ENCODE measurements at places on chromosomes 5 and 9.

DNA sequence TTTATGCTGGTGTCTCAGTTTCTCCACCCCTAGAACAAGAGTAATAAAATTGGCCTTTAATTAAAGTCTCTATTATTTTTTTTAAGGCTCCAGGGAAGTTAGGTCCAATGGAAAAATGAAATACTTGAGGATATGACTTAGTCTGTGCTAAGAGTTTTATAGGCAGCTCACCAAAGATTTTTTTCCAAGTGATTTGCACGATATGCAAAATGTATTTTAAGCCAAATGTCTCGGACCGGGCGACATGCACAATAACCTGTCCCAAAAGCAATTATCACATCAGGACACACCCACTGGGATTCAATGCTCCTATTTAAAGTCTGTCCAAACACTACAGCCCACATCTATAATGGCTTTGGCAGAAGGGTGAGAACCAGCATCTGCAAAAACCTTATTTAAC lies 136.1 kb upstream of the ANKH start:
- DNase-seq, result no peak

- DNase-seq, result no peak
These were observed 29.6 kb downstream of the SPRY4 start for GRCh38 chr5:142295084-142295758.

- DNase-seq, result peak; percentile 18
These were observed 155.2 kb downstream of the MEF2C start for GRCh38 chr5:88727705-88728313.

DNA sequence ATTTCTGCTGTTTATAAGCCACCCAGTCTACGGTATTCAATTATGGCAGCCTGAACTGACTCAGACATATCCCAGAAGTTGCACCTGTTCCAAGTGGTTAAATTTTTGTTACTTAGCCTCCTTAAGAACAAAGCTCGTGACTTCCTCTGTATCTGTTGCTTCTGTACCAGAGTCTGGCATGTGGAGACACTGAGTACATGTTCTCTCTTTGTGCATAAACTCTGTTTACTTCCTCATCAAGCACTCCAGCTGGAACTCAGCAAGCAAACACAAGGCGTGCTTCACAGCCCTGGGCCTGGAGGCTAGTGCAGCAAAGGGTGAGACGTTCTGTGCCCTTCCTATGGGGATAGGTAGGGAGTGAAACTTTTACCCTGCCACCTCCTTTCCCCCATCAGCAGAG lies 19.0 kb downstream of the C9orf152 start:
- DNase-seq, result no peak

GRCh38 chr9:122822056-122822455 lies 6.3 kb downstream of the PDCL start:
- DNase-seq, result no peak

DNA sequence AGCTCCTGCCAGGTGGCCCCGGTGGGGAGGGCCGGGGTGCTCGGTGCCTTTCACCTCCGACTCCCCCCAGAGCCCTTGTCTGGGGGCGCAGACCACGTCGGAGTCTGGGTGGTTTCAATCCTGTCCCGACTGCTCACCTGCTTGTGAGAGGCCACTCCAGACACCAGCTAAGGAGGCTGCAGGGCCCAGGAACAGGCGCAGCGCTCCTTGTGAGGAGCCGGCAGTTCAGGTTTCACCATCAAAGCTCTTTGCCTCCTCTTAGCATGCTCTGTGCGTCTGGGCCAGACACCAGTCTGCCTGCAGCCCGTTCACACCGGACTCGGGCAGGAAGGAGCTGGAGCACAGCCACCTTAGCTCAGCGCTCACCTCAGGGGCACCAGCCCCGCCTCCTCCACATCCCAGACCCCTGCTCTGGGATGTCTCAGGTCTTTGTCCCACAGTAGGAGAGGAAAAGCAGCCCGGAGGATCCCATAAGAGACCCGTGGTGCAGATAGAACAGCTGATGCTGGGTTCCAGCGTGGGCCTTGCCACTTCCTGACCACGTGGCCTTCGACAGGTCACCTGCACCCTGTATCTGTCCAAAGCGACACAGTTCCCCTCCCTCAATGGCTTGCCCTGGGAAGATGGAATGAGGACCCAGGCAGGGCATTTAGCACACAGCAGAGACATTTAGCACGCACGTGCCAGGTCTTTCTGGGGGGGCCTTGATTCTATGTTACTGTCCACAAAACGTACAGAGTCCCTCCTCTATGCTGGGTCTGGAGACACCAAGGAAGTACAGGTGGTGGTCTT lies 106.2 kb upstream of the LMX1B start:
- no peak for DNase-seq

DNA sequence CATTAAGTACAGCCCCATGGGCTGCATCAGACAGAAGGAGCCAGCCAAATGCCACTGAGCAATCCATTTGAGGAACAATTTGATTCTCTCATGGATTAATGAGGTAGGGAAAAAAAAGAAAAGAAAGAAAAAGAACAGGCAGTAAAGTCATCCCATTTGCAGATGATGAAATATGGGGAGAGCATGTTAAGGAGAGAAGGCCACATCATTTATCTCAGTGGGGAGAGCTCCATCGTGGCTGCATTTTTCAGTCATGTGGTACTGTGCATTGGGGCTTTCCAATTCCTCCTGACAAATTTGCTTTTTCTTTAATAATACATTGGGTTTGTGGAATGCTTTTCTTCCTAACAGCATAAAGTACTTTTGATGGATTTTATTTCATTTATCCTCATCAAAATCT lies 375.2 kb upstream of the TLE4 start:
- no peak for DNase-seq

DNA sequence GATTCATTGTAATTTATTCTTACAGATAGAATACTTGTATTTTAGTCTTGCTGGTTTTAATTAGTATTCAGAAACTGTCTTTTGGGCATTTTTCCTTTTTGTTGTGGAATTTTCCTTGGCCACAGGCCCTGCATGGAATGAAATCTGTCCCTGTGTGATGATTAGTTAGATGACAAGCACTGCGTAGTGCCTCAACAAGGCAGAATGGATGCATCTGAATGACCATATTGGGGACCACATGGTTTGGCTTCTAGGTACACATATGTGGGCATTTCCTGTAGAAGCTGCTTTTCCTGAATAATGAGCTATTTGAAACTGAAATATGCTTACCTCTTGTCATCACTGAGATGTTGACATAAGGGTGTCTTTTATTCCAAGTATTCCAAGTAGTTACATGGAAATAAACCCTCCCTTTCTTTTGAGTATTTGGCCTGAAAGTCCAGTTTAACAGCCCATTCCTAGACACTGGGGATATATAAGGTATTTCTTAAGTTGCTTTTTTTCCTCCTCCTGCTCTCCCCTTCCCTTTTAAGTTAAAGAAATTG lies 147.3 kb downstream of the YTHDC2 start:
- DNase-seq, result no peak

DNA sequence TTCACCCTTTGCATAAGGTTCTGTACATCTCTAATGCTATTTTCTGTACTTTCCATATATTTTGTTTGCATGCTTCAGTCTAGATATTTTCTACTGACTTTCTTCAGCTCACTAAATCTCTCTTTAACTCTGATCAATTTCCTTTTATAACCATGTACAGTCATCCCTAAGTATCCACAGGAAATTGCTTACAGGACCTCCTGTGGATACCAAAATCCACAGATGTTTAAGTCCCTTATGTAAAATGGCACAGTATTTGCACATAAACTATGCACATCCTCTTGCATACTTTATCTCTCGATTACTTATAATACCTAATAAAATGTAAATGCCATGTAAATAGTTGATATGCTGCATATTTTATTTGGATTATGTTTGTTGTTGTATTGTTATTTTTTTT lies 442.1 kb downstream of the TLE4 start:
- no peak for DNase-seq

GRCh38 chr9:105047742-105048041 lies 119.7 kb upstream of the ABCA1 start:
- no peak for DNase-seq

GRCh38 chr5:60649288-60649917 lies 50.6 kb downstream of the DEPDC1B start:
- peak; percentile 26 for DNase-seq

GRCh38 chr5:130541617-130542221 lies 623.3 kb downstream of the HINT1 start:
- DNase-seq, result peak; percentile 12

- no peak for DNase-seq
These were observed 96.5 kb upstream of the ERCC6L2 start for GRCh38 chr9:95778957-95779356.

DNA sequence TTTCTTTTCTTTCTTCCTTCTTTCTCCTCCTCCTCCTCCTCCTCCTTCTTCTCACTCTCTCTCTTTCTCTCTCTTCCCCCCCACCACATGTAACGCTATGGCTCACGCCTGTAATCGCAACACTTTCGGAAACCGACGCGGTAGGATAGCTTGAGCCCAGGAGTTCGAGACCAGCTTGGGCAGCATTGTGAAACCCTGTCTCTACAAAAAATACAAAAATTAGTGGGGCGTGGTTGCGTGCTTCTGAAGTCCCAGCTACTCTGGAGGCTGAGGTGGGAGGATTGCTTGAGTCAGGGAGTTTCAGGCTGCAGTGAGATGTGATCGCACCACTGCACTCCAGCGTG lies 736 bp upstream of the GLDC start:
- peak; percentile 61 for DNase-seq

- DNase-seq, result no peak
These were observed 36.2 kb downstream of the SNX18 start for GRCh38 chr5:54553659-54554207.

DNA sequence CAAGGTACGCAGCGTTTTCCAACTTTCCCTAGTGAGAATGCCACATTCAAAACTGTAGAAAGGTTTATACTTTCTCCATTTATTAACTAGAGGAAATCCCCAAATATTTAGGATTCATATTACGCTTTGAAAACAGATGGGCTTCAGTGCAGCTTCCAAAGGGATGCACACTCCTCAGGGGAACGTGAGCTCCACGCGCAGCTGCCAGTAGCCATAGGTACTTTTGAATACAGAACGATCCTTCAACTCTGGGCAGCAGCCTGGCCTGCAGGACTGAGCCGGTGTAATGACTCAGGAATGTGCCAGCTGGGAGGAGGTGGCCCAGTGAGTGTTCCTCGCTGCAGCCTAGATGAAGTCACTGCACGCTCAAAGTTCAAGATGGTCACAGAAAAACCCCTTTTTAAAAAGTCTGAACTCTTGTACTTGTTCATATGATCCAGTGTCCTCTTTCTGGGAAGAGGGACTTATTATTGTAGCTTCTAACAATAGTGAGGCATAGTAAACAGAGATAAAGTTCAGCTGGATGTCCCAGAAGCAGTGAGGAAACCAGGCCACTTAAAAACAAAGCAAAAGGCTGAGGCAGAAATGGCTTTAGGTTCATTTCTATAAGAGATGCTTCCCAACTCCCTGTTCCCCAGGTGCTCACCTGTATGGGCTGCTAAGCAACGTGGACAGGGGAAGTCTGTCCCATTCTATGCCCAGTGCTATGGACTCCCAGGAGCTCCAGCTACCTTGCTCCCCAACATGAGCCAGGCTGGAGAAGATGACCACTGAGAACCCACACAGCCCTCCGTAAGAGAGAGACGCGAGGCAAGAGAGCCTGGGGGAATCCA lies 130.0 kb downstream of the LHFPL2 start:
- no peak for DNase-seq

- peak; percentile 42 for DNase-seq
These were observed 642 bp upstream of the ITGA1 start for GRCh38 chr5:52786949-52787599.

- no peak for DNase-seq
These were observed 29.8 kb downstream of the VAV2 start for GRCh38 chr9:133962341-133962740.

GRCh38 chr5:150278046-150278730 lies 11.4 kb downstream of the CAMK2A start:
- DNase-seq, result no peak

GRCh38 chr9:120852240-120853010 lies 9.7 kb upstream of the PSMD5 start:
- no peak for DNase-seq

DNA sequence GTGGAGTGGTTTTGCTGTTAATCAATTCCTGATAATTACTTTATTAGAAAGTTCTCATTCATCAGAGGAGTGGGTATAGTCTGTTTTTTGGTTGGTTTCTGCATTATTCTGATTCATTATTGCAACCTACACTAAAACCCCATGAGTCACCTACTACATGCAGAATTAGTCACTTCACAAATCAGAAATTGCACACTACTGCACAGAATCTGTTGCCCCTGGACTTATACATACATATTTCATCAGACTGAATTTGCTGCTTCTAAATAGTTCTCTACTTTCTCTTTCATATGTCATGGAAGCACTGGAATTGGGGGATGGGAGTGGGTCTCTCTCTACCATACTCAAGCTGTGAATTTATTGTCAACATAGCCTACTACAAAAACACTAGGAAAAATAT lies 585.1 kb downstream of the DNAH5 start:
- DNase-seq, result peak; percentile 2

DNA sequence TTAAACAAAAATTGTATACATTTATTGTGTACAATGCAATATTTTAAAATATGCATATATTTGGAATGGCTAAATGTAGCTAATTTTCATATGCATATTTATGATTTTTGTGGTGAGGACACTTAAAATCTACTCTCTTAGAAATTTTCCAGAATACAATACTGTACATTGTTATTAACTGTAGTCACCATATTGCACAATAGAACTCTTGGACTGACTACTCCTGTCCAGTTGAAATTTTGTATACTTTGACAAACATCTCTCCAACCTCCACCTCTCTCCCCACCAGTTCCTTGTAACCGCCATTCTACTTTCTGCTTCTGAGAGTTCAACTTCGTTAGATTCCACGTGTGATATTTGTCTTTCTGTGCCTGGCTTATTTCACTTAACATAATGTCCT lies 49.2 kb upstream of the TAF11L2 start:
- DNase-seq, result no peak

- DNase-seq, result peak; percentile 59
These were observed 2.1 kb downstream of the ANP32B start for GRCh38 chr9:97985058-97985861.

GRCh38 chr5:105475401-105475800 lies 1912.8 kb upstream of the NUDT12 start:
- no peak for DNase-seq

DNA sequence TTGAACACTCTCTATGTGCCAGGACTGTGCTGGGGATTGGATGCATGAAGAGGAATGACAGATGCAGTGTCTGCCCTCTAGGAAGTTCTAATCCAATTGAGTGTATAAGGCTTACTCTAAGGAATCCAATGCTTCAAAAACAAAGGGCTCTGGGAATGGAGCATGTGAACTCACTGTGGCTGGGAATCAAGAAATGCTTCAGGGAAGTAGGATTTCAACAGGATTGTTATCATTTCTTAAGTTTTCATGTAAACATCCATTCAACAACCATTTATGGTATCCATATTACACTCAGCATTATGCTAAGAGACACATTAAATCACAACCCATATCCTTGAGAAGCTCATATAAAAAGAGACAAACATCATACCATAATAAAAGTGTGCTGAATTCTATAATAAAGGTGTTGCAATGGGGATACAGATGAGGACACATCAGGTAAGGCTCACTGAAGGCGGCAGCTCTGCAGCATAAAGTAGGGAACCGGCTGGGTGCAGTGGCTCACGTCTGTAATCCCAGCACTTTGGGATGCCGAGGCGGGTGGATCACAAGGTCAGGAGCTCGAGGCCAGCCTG lies 11.3 kb downstream of the SIL1 start:
- no peak for DNase-seq

- no peak for DNase-seq
These were observed 177.2 kb downstream of the PBX3 start for GRCh38 chr9:125924351-125924750.

GRCh38 chr9:121783111-121783510 lies 131.7 kb downstream of the DAB2IP start:
- DNase-seq, result no peak

All from activated CD4-positive, alpha-beta T cell treated with anti-CD3 and anti-CD28 coated beads, Interleukin-10, Interleukin-2, amounts not matched to agents 100 ng/mL and 50 ng/mL, durations not matched to agents 16 hours and 8 hours (primary cell).